Muscle of arm (tissue), 14 donors: ENCODE measurements at places on chromosomes 6 and 20.

GRCh38 chr6:53651205-53651763, 14.3 kb downstream of the KLHL31 start:
- peak; percentile 76 for DNase-seq

DNA sequence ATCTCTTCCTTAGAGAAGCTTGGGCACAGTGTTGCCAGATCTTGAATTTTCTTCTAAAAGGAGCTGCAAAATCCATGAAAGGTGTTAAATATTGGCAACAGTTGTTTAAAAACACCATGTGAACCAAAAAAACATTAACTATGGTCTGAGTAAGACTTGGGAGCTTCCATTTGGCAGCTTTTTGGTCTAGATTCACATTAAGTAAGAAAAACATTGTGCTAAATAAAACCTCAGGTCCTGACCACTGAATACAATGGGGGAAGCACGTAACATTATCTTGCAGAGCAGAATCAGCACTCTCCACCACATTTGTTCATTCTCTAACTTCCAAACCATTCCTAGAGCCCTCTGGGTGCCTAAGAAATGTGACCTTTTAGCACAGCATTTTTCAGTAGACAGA, 437.6 kb upstream of the PLCB4 start:
- no peak for DNase-seq

GRCh38 chr20:37598100-37598543, 70.4 kb upstream of the BLCAP start:
- DNase-seq = no peak

DNA sequence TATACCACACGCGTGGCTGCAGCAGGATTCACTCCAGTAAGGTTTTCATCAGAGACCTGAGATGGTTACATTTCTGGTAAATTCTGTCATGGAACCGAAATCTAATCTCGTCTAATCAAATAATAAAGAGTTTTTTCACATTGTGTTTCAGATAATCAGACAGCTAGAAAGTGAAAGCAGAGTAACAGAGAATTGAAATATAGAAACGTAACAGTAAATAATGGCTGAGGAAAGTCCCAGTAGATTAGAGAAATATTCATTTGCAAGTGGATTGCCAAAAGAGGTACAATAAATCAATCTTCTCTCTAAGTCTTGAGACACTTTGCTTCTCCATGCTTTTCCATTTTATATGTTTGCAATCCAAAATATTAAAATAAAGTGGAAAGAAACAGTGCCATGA, 42.4 kb downstream of the PKHD1 start:
- no peak for DNase-seq

DNA sequence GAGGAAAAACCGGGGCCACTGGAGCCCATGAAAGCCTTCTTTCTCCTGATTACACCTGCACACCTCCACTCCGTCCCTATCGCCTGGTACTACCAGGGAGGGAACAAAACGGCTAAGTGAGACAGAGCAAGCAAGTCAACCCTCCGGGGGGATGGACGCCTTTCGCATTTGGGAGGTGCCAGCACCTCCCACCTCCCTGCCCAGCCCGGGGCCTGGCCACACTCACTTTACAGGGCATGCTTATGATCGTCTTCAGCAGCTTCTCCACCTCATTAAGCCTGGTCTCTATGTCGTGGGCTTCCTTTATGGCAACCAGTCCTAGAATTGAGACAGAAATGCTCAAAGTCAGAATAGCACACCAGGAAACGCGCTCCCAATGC, 13.7 kb downstream of the PXDC1 start:
- DNase-seq = no peak

- no peak for DNase-seq
Measured at GRCh38 chr20:6614836-6615235, 152.7 kb upstream of the BMP2 start.

GRCh38 chr20:38607351-38607750, 5.7 kb downstream of the ARHGAP40 start:
- no peak for DNase-seq
